Inflammatory macrophage treated with lipopolysaccharide for 1 hour (primary cell): ENCODE measurements at places on chromosomes 2 and 18.

- no peak for DNase-seq
Measured at GRCh38 chr2:174343343-174343622, 8.5 kb downstream of the SP9 start.

- DNase-seq, result no peak
Measured at GRCh38 chr18:916562-916961, 11.9 kb downstream of the ADCYAP1 start.

DNA sequence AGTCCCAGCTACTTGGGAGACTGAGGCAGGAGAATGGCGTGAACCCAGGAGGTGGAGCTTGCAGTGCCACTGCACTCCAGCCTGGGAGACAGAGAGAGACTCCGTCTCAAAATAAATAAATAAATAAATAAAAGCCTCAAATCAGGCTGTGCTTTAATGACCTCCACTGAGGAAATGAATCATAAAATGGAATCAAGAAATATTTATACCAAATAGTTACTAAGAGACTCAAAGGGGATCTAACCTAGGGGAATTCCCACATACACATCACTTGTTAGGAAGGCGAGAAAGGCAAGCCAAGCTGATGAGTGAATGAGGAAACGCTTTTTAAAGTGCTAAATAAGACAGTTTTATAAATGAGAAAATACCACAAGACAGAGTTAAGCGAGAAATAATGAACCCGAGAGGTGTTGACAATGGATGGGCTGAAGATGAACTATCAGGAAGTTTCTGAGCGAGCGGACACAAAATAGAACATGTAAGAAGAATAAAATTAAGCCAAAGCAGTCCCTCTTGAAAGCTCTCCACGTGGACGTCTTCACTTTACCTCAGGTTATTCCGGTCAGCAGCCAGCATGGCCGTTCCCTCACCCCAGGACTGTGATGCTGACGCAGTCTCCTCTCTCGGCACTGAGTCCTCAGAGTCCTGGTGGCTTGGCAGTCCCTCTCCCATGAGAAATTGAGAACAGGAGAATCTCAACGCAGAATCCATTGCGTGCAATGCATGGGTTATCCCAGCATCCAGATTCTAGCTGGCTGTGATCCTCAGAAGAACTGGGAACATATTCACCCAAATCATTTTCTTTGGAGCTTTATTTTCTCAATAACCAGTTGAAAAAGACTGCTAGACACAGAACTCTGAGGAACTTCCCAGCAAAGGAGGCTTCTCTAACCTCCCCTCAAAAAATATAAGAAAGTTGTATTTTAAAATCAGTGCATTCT lies 22.3 kb downstream of the PXDN start:
- no peak for DNase-seq

DNA sequence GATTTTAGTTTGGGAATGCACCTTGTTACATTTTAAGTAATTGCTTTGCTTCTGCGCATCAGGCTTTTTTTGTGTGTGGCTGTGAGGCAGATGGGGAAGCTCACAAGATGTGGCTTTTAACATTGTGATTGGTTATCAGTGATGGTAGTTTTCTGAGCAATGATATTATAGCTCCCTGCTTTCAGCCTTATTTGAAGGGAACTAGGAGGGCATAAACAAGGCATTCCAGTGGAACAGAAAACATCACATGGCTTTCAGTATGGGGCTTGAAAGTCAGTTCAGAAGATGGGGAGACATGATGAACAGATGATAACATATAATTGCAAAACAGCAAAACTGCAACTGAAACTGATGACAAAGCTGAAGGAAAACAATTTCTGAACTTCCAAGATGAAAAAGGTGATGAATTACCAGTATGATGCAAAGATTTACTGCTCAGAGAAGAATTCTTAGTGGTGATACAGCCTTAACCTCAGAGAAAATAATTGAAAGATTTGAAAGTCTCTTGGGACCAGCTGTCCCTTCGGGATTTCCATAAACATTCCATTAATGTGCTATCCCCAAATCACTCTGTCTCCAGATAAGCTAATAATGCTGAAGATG lies 439.7 kb downstream of the RND3 start:
- DNase-seq, result no peak

DNA sequence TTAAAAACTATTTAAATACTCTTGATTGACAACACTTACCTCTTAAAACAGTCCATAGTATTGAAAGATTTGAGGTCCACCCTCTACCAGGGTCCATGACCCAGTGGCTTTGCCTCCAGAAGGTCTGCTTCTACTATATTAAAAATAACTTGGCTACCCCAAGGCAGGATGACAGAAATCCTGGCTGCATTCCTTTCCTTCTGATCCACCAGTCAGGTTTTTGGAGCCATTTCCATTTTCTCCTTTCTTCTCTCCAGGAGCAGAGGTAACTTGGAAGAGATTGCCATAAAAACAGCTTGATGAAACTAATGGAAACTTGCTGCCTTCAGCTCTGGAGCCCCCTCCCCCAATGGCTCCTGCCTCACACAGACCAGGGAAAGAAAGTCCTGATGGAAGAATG lies 2.6 kb upstream of the FAM171B start:
- no peak for DNase-seq

DNA sequence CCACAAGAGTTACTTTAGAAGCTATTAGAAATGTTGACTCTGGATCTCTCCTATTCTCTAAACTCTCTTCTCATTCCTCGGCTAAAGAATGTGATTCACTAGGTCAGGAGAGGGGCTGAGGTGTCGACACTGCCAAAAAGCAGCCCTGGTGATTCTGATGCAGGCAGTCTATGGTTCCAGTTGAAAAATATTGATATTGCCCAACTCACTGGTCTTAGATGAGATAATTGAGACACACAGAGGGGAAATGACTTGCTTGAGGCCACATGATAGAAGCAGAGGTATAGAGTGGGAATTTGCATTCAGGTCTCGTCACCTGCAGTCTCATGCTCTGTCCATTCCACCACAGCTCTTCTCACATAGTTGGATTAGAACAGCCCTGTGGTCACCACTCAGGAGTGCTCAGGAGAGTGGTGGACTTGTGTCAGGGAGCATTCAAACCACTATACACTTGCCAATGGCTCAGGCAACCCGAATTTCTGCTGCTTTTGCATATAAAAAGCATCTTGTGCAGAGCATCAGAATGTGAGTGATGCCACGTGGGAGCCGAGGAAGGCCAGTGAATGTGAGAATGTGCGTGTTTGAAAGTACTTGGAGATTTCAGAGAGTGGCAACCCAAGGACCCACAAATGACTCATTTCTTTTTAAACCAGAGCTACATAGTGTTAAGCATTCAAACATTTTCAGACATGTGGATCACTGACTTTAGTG lies 65.1 kb upstream of the CTLA4 start:
- peak; percentile 87 for DNase-seq

GRCh38 chr2:230798769-230799399 lies 65.9 kb upstream of the ITM2C start:
- peak; percentile 15 for DNase-seq

DNA sequence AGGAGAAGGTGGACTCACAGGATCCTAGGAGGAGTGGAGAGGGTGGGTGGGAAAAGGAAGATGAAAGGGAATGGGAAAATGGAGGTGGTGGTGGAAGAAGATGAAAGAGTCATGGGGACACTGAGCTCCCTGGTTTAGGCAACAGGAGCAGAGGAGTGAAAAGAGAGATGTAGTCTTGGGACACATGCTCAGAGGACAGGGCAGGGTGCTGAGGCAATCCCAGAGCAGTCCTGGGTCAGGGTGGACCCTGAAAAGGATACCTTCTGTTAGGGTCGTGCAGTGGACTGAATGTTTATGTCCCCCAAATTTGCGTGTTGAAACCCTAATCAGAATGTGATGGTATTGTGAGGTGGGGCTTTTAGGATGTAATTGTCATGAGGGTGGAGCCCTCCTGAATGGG lies 37.9 kb downstream of the SUCLG1 start:
- no peak for DNase-seq

DNA sequence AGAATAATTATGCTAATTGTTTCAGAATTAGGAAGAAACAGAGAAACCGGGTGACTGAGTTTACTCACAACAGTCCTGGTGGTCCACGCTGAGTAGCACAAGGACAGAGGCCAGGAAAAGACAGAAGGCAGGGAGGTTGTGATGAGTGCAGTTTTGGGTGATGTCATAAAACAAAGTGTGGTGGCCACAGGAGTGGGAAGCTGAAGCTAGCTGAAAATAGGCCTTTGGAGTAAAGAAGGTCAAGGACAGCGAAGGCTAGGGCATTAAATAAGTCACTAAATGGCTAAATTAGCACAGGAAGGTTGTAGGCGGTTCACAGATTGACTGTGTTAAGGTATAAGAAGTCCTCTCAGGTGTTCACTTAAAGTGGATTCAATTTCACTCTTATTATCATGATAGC lies 120.9 kb upstream of the TTN start:
- no peak for DNase-seq

- DNase-seq, result no peak
Measured at GRCh38 chr2:71341645-71342044, 10.1 kb downstream of the ZNF638 start.

DNA sequence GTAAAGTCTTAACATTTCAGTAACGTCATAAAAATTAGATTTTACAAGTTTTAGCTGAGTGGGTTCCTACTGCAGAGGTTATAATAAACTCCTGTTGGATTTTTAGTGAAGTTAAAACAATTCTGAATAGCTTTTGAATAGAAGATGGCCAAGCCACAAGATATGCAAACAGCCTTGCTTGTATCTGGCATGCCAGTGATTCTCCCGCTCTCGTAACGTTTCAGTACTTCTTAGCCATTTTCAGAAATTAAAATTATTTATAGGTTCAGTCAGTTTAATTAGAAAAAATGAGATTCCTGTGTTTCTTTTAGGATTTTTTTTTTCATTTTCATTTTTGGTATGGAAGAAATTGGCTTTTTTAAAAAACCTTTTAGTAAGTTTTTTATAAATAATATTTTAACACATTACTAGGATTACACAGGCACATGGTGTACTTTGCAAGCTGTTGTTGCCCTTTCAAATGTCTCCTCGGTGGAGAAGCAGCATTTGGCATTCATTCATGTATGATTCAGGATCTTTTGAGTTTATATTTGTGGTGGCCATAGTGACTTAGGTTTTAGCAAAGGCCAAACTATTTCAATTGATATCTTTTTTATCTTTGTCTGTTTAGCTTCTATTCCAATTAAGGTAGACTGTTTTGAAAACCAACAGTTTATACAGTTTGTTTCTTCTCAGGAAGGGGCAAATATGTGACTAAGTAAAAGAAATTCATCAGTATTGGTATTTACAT lies 30.6 kb upstream of the RND3 start:
- no peak for DNase-seq

GRCh38 chr2:192657362-192657761 lies 462.6 kb upstream of the TMEFF2 start:
- no peak for DNase-seq

- no peak for DNase-seq
Measured at GRCh38 chr2:41827354-41827971, 220.4 kb upstream of the PKDCC start.

- peak; percentile 44 for DNase-seq
Measured at GRCh38 chr2:42510608-42511243, 16.9 kb upstream of the KCNG3 start.

GRCh38 chr18:54557958-54558357 lies 33.1 kb upstream of the DYNAP start:
- no peak for DNase-seq

GRCh38 chr2:78175645-78176044 lies 653.5 kb upstream of the LRRTM4 start:
- DNase-seq, result no peak

DNA sequence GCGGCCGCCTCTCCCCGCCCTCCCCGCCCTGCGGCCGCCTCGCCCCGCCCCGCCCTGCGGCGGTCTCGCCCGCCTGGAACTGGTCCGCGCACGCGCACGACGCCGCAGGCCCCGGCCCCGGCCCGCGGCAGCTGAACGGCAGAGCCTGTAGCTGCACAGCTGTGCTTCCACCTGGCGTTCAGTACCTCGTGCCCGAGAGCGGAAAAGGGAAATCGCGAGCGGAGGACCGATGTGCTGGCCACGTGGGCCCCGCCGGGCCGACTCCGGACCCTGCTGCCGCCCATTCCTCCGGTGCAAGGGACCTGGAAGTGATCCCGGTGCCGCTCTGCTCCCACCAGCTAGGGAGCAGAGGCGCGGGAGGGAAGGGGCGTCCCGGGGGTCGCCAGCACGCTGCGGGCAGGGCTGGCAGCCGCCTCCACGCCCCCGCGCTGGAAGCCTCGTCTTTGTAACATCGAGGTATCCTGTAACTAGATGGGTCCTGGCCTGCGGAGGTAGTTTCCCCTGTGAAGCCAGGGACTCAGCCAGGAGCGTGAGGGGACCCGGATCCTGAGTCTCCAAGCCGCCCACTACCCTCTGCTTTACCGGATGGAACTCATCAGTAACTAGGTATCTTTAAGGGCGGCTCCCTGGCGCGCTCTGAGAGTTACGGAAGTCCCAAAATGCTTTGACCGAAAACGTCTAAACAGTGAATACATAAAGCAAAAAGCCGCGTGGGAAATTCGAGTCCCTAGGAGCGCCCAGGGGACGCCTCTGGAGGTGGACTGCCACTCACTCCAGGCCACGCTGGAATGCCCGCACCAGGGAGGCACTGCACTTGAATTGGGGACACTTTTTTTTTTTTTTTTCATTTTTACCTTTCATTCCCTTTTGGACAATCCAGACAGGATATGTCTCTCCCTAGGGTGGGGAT lies 704 bp upstream of the ODC1 start:
- peak; percentile 77 for DNase-seq

- no peak for DNase-seq
Measured at GRCh38 chr2:198991431-198991830, 466.3 kb downstream of the SATB2 start.

GRCh38 chr18:59900222-59901128 lies 679 bp downstream of the PMAIP1 start:
- DNase-seq, result peak; percentile 84

DNA sequence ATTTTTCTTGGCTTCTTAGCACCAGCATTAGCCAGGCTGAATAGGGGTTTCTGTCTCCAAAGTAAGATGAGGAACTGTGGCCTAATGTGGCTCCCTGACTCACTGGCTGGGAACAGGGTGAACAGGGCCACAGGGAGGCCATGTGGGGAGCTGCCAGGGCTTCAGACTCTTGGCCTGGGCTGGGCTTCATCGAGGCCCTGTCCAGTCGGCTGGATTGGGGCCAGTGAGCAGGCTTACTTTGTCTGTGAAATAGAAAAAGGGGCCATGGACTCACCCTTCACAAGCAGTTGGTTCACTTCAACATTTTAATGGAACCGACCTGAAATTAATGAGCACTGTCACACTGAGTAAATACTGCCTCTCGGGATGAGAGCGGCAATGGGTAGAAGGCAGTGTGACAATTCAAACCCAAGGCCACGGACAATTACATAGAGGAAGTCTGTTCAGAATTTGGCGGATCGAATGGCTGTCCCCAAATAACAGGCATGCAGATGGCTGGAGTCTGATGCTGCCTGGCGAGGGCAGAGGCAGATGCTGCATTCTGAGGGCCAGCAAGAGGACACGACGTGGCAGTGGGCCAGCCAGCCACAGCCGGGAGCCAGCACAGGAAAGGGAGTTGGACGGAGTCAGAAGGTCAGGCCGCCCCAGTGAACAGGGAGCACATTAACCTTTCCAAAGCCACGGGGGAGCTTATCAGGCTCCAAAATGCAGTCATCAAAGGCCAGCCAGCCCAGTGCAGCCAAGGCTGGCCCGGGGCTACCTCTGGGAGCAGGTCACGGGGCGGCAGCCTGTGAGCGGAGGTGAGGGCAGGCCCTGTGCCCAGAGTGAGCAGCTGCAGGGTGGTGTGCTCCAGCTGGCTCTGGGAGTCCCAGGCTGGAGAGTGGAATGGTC lies 146.6 kb upstream of the REV1 start:
- no peak for DNase-seq
